ENCODE measurements at places on chromosomes 2 and 18. TPM values are rescaled to one million over a fixed set of nuclear protein-coding genes. Genes with fewer than 3 reads are reported as not detected.
A peak's percentile ranks its signal among the peaks of the same experiment; 100 is the strongest.

CCL20 gene
- total RNA-seq, result not detected

- H3K4me3 ChIP-seq, result no peak overlapping the region
- no peak for DNase-seq
- no peaks in the 10 kb centered on the region for H3K27me3 ChIP-seq
- H3K36me3 ChIP-seq, result peaks cover 32% of the 10 kb centered on the region
These were observed 76.3 kb upstream of the WIPF1 start for GRCh38 chr2:174673876-174674275.

CD8B gene
- total RNA-seq, result not detected

REG3G gene
- not detected for total RNA-seq

FASTKD2 gene
- 27.2 TPM for total RNA-seq

- H3K36me3 ChIP-seq, result peaks cover 34% of the 10 kb centered on the region
- peak overlapping the region; percentile 61 for H3K27ac ChIP-seq
- H3K27me3 ChIP-seq, result peaks cover 4% of the 10 kb centered on the region
- DNase-seq, result peak; percentile 49
- peaks cover 13% of the 10 kb centered on the region for H3K4me1 ChIP-seq
These were observed 5.6 kb upstream of the CPLX4 start for GRCh38 chr18:59323931-59324622.

RAB17 gene
- not detected for total RNA-seq

SNED1 gene
- total RNA-seq, result 1.4 TPM

ANKRD44 gene
- 4.6 TPM for total RNA-seq

DNA sequence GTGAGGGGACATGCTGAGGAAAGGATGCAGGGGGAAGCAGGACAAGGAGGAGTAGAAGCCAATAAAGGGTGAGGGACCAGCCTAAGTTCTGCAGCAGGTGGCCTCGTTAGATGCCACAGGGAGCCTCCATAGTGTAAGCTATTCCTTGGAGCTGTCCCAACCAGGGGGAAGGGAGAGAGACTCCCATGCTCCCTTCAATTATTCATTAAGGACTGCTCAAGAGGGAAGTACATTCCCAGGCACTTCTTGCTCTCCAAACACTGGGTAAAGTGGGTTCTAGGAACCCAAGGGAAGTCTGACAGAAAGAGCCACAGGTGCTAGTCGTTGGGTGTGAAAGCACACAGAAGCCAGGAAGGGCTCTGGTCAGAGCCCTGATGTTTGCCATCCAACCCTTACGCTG, 193.7 kb downstream of the SLC39A10 start:
- H3K27me3 ChIP-seq, result peaks cover 3% of the 10 kb centered on the region
- H3K4me1 ChIP-seq, result no peaks in the 10 kb centered on the region
- H3K4me3 ChIP-seq, result no peak overlapping the region
- no peak for DNase-seq
- no peak overlapping the region for H3K27ac ChIP-seq

DNA sequence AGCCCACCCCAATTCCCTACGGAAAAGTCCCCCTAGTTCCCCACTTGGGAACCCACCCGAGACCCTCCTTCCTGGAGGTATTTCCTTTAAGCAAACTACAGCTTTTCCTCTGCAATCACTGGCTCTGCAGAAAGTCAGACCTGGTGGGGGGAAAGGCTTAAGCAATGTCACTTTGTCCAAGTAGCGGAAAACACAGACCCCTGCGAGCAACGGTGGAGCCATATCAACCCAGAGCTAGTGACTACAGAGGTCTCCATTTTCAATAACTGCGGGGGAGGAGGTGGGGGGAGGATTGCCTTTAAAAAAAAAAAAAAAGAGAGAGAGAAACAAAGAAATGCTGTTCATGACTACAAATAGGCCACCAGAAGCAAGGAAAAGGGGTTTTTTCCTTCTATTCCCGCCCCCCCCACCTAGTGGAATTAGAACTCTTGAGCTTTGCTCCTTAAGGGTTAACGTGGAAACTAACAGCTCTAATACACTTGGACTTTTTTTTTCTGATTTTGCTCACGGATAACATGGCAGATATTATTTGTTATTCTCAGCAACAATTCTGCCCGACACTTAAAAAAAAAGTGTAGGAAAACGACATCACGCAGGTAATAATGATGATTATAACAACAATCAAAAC, 1.1 kb upstream of the FRZB start:
- DNase-seq, result no peak
- no peaks in the 10 kb centered on the region for H3K36me3 ChIP-seq
- H3K4me3 ChIP-seq, result peak overlapping the region; percentile 92
- H3K27ac ChIP-seq, result no peak overlapping the region

GRCh38 chr2:114068438-114068837, 178.5 kb downstream of the ACTR3 start:
- H3K4me1 ChIP-seq, result no peaks in the 10 kb centered on the region
- no peak overlapping the region for H3K4me3 ChIP-seq
- H3K27ac ChIP-seq, result no peak overlapping the region
- DNase-seq, result no peak
- H3K36me3 ChIP-seq, result no peaks in the 10 kb centered on the region

DNA sequence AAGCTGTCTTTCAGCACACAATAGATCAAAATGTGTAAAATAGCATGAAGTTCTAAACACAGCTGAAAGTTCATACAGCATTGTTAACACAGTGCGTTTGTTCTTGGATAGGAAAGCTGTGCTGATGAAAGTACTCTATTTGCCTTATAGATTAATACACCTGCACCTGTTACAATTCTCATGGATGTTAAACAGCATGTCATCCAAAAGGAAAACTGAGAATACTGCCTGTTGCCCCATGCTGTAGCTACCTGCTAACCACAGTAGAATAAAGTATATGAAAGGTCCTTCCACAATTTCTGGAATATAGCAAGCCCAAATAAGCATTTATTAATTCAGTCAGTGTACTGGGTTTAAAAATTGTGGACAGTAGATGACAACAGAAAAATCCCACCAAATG, 166.7 kb upstream of the DTNA start:
- DNase-seq, result no peak
- H3K27ac ChIP-seq, result no peak overlapping the region
- H3K4me1 ChIP-seq, result no peaks in the 10 kb centered on the region
- no peak overlapping the region for H3K4me3 ChIP-seq

DNA sequence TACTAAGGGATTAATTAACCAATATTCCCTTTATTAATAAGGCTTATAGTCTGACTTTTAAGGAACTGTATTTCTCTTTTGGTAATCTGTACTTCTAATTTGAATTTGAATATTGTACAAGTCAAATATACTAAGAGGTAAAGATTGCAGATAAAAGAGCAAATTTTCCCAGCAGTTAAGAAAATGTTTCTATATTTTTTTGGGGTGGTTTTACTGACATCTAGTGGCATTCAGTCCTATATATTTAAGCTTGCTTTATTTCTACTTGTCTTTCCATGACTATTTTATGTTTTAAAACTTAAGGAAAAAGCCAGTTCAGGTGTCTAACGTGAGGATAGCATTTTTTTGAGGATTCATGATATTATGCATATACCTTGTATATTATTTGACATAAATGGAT, 41.6 kb downstream of the TDRD15 start:
- H3K36me3 ChIP-seq, result peaks cover 10% of the 10 kb centered on the region
- no peaks in the 10 kb centered on the region for H3K27me3 ChIP-seq
- no peak for DNase-seq
- no peaks in the 10 kb centered on the region for H3K4me1 ChIP-seq
- no peak overlapping the region for H3K27ac ChIP-seq

DNA sequence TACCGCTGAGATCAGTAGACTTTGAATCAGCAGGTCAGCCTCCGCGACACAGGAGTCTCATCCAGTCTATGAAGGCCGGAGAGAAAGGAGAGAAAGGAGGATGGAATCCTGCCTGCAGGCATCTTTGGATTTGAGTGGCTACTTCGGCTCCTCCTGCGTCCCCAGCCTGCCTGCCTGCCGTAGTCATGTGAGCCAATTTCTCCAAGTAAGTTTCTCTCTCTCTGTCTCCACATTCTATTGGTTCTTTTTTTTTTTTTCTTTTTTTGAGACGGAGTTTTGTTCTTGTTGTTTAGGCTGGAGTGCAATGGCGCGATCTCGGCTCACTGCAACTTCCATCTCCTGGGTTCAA, 16.7 kb downstream of the PDCD1 start:
- no peak overlapping the region for H3K27ac ChIP-seq
- DNase-seq, result no peak

DNA sequence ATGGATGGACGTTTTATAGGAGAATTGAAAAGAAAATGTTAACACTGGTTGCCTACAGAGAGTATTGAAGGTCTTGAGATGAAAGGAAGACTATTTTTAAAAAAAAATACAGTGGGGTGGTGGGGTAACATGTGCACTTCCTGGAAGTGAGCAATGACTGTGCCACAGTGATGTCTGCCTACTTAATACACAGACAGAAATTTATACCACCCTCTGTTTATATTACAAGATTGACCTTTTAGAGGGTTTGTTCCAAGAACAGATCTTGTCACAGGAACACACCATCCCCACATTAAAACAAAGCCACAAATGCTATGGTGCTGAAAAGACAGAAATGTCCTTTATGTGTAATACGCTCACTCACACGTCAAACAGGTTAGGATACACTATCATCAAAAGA, 87.6 kb downstream of the THADA start:
- H3K36me3 ChIP-seq, result peaks cover 8% of the 10 kb centered on the region
- DNase-seq, result no peak
- H3K4me1 ChIP-seq, result peaks cover 12% of the 10 kb centered on the region

- H3K27me3 ChIP-seq, result no peaks in the 10 kb centered on the region
- H3K4me1 ChIP-seq, result peaks cover 5% of the 10 kb centered on the region
- no peak for DNase-seq
- H3K36me3 ChIP-seq, result no peaks in the 10 kb centered on the region
- no peak overlapping the region for H3K27ac ChIP-seq
These were observed 393.2 kb upstream of the GALNT5 start for GRCh38 chr2:156864325-156864724.

CCDC74A gene
- 5.9 TPM for total RNA-seq

DNA sequence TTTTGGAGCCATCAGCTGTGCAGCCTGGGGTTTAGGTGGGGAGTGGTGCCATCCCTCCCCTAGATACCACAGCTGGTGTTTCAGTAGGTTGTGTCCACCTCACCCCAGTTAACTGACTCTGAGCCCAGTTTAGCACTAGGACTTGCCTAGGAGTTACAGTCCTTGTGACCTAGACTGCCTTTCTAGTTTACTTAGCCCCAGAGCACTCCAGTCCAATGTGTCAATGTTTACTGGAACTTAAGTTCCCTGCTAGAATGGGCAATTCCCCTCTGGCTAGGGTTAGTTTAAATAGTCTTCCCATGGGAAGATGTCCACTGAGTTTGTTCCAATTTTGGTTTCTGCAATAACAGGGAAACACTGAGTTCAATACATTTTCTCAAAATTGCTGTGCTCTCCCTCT, 909.2 kb downstream of the CCDC85A start:
- no peak overlapping the region for H3K4me3 ChIP-seq
- no peak overlapping the region for H3K27ac ChIP-seq
